Large intestine (tissue), 12 donors: ENCODE measurements at places on chromosomes 12 and 14. TPM values are rescaled to one million over a fixed set of nuclear protein-coding genes. Genes with fewer than 3 reads are reported as not detected.

- no peak for DNase-seq
Observed at GRCh38 chr12:119994892-119995658, 6.0 kb downstream of the BICDL1 start.

DNA sequence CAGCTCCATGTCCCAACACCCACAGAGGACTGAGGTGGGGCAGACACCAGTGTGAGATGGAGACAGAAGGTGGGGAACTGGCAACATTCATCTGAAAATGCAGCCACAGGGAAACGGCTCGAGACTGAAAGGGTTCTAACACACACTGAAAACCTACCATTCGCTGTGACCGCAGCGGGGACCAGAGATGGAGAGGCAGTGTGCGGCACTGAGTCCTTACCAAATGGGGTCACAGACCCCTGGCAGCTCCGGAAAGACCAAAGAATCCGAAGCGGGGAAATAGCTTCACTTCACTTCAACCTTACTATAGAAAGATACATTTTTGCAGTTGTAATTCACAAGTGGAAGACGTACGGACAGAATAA lies 9.6 kb downstream of the BAG5 start:
- DNase-seq: no peak

DNA sequence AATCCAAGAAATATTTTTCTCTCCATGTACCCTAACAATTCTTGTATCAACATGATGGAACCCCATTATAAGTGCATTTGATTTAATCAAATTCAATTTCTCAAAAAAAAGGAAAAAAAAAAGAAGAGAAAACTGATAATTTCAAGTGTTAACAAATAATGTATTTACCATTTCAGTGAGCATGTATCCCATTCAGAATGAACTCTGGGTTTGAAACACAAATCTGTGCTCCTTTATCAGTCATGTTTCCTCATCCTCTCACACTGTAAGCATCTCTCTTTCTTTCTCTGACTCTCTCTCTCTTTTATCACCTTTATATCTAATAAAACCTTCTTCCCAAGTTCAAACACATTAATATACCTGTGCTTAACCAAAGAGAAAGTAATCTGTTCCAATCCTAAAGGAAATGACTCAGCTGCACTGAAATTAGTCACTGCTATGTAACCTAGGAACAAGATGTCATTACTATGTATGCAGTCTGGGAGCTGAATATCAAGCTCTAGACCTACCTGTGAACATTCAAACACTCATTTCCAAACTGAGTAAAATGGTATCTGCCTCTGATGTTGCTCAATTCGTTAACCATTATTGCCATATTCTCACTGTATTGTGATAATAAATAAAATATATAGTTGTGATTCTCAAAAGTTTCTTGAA lies 135.0 kb upstream of the LRIG3 start:
- no peak for DNase-seq

DNA sequence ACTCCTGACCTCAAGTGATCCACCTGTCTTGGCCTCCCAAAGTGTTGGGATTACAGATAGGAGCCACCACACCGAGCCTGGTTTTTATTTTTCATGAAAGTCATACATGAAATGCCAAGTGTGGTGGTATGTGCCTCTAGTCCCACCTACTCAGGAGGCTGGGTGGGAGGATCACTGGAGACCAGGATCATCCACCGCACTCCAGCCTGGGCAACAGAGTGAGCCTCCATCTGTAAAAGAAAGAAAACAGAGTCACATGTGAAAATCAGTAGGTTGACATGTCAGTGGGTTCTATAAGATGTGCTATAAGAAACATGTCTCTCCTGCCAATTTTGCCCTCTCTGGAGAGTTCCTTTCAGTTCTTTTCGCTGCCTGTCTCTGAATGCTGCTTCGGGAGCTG lies 28.2 kb downstream of the ANKRD9 start:
- DNase-seq: no peak

DNA sequence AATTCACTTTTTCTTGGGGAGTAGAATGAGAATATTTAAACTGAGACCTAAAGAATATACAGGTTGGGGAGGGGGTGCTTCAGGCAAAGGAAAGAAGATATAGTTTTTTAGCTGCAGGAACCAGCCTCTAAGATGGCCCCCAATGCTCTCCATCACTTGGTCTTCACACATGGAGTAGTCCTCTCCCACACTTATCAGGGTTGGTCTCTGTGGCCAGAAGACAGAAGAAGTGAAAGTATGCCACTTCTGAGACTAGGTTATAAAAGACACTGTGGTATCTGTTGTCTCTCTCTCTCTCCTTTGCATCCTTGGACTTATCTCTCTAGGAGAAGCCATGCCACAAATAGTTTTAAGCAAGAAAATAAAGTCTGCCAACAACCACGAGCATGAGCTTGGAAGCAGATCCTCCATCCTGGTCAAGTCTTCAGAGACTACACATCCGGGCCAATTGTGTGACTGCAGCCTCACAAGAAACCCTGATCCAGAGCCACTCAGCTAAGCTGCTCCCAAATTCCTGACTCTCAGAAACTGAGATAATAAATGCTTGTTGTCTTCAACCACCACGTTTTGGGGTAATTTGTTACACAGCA lies 18.0 kb downstream of the PUS7L start:
- DNase-seq: no peak

GRCh38 chr12:90543841-90544240 lies 411.1 kb downstream of the CCER1 start:
- DNase-seq: no peak

- DNase-seq: no peak
Observed at GRCh38 chr12:60194678-60195077, 598.8 kb downstream of the SLC16A7 start.

DNA sequence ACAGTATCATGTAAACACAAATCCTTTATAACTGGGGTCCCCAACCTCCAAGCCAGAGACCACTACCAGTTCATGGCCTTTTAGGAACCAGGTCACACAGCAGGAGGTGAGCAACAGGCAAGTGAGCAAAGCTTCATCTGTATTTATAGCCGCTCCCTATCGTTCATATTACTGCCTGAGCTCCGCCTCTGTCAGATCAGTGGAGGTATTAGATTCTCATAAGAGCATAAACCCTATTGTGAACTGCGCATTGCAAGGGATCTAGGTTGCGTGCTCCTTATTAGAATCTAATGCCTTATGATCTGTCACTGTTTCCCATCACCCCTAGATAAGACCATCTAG lies 49.9 kb downstream of the LRP6 start:
- no peak for DNase-seq

- DNase-seq: no peak
Observed at GRCh38 chr12:41361738-41362137, 173.6 kb downstream of the PDZRN4 start.

GRCh38 chr14:49858383-49858782 lies 5.8 kb upstream of the NEMF start:
- DNase-seq: no peak

GRCh38 chr14:56112781-56113180 lies 5.4 kb upstream of the PELI2 start:
- DNase-seq: no peak

GRCh38 chr14:46259536-46259935 lies 392.0 kb downstream of the RPL10L start:
- no peak for DNase-seq

DNA sequence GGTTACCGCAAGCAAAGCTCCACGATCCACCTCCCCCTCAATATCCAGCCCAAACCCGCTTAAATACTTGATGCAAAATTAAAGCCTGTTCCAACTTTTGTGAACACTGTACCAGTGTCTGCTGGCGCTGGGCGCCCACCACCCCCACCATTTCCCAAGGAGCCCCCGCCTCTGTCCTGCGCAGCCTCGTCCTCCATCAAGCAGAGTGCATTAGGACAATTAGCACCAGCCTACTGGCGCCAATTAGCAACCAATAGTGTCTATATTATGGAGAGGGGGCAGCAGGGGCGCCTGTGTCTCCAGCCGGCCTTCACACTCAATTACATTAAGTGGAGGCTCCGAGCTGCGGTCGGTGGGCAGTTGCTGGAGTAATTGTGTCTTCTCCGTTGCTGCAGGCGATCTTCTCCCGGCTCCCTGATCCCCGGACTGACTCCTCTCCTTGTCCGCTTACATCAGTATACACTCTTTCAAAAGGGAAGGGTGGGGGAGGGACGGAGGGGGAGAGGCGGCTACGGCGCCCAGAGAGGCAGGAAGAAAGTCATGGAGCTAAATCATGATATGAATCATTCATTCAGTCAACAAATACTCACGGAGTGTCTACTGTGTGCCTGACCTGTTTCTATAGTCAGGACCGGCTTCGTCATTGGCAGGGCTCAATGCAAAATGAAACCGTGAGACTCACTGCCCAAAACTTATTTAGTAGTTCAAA lies 707.3 kb downstream of the MED13L start:
- DNase-seq: no peak

DNA sequence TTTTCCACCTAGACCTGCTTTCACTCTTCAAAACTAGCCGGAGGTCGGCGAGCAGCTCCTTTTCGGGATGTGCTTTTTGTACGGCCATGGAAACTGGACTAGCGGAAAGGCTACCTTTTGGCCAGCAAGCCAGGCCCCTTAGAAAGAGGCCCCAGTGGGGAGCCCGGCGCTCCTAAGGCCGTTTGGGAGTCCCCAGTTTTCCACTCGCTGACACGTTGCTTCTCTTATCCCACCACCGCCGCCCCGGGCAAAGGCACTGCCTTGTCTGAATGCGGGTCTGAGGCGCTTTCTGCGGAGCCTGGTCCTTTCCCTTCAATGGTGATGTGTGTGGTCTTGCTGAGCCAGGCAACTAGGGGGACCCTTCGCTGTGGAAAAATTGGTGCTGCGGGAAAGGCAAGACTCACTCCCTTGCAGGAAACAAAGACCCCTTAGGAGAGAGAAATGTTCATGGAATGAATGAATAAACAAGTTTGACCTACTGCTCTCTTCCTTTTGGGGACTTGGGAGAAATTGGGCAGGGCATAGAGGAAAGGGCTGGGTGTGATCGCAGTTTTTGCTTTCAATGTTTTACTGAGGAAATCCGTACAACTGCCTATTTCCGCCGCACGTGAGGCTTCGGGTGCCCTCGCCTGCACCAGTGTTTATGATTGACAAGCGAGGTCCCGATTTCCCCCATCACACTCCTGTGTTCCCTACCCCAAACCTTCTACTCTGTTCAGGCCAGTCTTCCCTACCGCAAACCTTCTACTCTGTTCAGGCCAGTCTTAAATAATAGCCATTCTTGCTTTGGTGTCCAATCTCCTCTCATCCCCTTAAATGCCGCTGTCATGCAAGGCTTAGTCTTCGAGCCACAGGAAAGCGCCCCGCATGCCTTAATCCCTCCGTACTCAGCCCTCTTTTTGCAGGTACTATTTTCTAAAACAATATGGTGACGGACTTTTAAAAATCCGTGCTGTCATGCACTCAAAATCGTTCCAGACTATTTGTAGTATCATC lies 1.0 kb upstream of the SLC38A2 start:
- DNase-seq: peak; percentile 75

DNA sequence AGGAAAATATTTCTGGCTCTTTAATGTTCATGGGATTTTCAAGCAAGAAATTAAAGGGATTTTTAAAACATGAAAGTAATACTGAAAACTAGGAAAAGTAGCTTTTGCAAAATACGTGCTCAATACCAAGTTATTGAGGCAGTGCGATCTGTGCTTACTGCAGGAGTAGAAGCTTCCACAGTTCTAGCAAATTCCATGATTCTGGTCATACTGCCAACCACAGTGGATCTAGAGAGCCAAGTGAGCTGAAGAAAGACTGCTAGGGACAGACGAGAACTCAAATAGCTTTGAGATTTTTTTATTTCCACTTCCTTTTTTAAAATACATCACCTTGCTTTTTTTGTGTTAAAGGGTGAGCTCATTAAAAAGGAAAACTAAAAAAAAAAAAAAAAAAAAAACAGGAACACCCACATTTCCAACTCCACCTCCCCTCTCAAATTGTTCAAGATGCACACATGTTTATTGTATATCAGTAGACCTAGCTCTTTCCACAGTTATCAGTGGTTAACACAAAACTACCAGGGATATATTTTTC lies 26.2 kb downstream of the EGLN3 start:
- DNase-seq: no peak

DNA sequence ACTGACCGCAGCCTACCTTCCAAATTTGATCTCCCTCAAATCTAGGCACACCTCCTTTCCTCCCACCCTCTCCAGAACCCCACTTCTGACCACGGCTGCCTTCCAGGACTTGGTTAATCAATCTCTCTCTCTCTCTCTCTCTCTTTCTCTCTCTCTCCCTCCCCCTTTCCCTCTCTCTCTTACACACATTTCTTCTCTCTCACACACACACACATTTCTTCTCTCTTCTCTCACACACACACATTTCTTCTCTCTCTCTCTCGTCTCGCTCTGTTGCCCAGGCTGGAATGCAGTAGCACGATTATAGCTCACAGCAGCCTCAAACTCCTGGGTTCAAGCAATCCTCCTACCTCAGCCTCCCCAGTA lies 521 bp upstream of the GMFB start:
- DNase-seq: no peak

- no peak for DNase-seq
Observed at GRCh38 chr12:100393200-100393599, 36.3 kb downstream of the SLC17A8 start.

- no peak for DNase-seq
Observed at GRCh38 chr12:48765753-48766162, 23.1 kb downstream of the ADCY6 start.

DNA sequence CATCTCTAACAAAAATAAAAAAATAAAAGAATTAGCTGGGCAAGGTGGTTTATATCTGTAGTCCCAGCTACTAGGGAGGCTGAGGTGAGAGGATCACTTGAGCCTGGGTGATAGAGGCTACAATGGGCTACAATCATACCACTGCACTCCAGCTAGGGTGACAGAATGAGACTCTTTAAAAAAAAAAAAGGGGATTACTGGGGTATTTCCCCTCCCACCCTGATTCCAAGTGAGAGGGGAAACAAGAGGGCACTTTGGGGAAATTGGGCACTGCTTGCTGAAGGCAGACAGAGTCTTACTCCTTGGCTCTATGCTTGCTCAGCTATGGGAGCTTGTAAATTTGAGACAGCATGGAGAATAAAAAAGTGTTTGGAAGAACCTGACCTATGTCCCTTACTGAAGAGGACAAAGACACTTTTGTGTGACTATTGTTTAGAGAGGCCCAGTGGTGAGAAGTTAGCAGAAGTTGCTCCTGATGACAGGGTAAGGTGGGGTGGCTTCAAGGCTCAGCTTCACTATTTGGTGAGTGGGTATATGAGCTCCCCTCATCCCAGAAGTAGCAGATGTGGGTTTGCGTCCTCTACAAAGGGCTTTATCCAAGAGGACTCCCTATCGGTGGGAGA lies 44.0 kb downstream of the KLRG1 start:
- no peak for DNase-seq

GRCh38 chr12:129821964-129822363 lies 81.9 kb downstream of the TMEM132D start:
- no peak for DNase-seq

- no peak for DNase-seq
Observed at GRCh38 chr12:120101617-120102016, 14.9 kb downstream of the RAB35 start.

P2RX7 gene
- polyA plus RNA-seq: 1.3 TPM

EIF2S3B gene
- 2.8 TPM for polyA plus RNA-seq

C12orf76 gene
- polyA plus RNA-seq: 36.1 TPM

LRRC10 gene
- not detected for polyA plus RNA-seq

RHOJ gene
- polyA plus RNA-seq: 20.7 TPM

OVCH1 gene
- 0.28 TPM for polyA plus RNA-seq

ITGA5 gene
- 23.9 TPM for polyA plus RNA-seq

GPR33 gene
- 0.03 TPM for polyA plus RNA-seq
